Heart right ventricle (tissue), 16 donors: ENCODE measurements at places on chromosomes 2 and 18.

DNA sequence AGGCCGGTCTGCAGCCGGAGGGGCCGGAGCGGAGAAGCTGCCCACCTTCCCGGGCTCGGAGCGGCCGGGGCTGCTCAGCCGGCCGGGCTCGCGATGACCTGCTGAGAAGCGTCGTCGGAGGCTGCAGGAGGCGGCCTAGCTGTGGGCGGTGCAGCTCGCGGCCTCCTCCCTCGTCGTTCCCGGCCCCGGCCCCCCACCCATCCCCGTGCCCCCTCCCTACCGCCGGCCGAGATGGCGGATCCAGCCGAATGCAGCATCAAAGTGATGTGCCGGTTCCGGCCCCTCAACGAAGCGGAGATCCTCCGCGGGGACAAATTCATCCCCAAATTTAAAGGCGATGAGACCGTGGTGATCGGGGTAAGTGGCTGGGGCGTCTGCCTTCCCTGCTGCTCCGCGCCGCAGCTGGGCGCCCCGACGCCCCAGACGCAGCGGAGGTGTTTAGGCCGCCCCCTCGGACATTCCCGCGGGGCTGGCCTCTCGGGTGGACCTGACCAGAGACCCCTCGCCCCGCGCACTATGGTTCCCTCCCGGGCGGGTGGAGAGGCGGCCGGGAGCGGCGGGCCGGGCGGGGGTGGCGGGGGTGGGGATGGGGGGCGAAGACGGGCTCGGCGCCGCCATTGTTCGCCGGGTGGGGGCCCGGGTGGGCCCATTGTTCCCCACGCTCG, 492 bp downstream of the KIF5C start:
- peak overlapping the region; percentile 55 for H3K4me3 ChIP-seq
- no peak for DNase-seq
- peaks cover 21% of the 10 kb centered on the region for H3K4me1 ChIP-seq
- H3K27ac ChIP-seq, result no peak overlapping the region
- H3K36me3 ChIP-seq, result no peaks in the 10 kb centered on the region
- peaks cover 42% of the 10 kb centered on the region for H3K27me3 ChIP-seq

DNA sequence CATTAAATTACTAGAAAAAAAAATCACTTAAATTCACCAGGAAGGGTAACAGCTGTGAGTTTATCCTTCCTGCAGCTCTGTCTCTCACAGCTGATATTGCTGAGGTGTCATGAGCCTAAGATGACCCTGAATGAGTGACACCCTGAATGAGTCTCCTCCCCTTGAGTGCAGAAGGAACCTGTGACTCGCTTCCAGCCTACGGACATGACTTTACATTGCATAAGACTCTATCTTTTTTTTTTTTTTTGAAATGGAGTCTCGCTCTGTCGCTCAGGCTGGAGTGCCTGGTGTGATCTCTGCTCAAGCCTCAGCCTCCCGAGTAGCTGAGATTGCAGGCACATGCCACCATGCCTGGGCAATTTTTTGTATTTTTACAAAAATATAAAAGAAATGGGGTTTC, 14.1 kb downstream of the MRO start:
- H3K27ac ChIP-seq, result no peak overlapping the region
- DNase-seq, result no peak
- H3K4me3 ChIP-seq, result no peak overlapping the region
- H3K27me3 ChIP-seq, result no peaks in the 10 kb centered on the region
- H3K4me1 ChIP-seq, result no peaks in the 10 kb centered on the region

DNA sequence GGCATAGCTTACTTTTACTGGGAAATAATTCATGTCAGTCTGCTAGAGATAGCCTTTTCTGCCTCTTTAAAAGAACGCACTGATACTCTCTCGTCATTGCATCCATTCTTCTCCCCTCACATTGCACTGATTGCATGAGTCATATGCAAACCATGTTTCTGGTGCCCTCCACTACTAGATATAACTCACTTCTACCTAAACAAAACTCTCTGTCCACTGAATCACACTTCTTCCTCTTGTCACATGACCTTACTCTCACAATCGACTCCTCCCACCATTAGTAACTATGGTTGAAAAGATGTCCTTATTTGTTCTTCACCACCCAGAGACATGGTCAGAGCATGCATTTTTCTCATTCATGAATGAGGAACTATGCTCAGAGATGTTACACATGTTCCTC, 158.0 kb downstream of the CSRNP3 start:
- H3K4me3 ChIP-seq, result no peak overlapping the region
- H3K36me3 ChIP-seq, result no peaks in the 10 kb centered on the region
- no peaks in the 10 kb centered on the region for H3K27me3 ChIP-seq
- H3K4me1 ChIP-seq, result no peaks in the 10 kb centered on the region

DNA sequence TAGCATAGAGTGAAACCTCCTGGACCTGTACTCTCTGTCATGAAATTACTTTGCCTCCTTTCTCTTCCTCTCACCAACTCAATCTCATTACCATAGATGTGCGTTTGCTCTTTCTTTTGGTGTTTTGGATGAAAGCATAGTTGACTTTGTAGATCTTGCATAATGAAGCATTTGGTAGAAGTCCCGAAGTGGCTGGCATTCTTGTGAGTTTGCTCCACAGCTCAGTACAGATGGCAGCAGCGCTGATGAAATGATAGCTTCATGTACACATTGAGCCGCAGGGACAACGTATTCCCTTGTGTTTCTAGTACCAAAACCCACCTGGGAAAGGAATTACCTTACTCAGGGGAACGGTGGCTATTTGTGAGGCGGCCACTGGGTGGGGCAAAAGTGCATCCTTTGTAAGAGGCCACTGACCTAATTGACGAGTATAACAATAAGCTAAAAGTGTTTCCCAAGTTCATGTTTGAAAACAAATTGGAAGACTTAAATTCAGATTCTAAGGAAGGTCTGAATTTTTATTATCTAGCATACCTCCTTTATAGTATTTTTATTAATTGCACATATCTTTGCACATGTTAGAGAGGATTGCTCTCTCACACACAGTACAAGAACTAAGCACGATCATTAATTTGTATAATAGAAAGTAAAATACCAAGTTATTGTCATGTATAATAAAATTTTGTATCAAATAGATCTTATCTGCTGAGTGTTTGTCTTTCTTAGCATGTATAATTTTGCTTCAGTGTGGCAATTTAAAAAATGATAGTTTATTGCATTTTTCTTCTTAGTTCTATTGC, 25.4 kb upstream of the CDH7 start:
- no peak overlapping the region for H3K4me3 ChIP-seq
- peak; percentile 14 for DNase-seq
- H3K27me3 ChIP-seq, result no peaks in the 10 kb centered on the region
- H3K36me3 ChIP-seq, result no peaks in the 10 kb centered on the region
- H3K27ac ChIP-seq, result no peak overlapping the region
